ENCODE measurements at places on chromosomes 1 and 21.

DNA sequence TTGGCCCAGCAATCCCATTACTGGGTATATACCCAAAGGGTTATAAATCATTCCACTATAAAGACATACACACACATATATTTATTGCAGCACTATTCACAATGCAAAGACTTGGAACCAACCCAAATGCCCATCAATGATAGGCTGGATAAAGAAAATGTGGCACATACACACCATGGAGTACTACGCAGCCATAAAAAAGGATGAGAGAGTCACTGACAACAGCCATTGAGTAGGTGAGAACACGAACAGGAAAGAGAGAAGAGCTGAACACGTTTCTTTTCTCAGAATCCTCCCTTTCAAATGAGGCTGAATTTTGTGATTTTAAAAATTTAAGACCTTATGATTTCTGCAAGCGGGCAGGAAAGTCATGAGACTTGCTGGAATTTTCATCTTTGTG is 10.1 kb upstream of the RABGAP1L start:
- no peak for DNase-seq

DNA sequence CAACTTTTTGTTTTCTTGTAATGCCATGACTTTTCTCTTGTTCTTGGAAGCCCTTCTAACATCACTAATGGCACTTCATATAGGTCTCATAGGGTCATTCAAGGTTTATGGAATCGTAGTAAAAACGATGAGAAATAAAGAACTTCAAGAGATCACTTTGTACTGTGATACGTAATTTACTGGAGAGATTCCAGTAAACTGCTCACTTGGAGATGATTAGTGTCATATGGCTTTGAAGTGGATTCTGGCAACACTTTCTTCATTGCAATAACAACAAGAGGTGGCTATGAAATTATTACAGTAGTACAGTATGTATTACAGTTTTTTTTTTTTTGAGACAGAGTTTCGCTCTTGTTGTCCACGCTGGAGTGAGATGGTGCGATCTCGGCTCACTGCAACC is 103.4 kb downstream of the RUSC1 start:
- DNase-seq, result no peak

DNA sequence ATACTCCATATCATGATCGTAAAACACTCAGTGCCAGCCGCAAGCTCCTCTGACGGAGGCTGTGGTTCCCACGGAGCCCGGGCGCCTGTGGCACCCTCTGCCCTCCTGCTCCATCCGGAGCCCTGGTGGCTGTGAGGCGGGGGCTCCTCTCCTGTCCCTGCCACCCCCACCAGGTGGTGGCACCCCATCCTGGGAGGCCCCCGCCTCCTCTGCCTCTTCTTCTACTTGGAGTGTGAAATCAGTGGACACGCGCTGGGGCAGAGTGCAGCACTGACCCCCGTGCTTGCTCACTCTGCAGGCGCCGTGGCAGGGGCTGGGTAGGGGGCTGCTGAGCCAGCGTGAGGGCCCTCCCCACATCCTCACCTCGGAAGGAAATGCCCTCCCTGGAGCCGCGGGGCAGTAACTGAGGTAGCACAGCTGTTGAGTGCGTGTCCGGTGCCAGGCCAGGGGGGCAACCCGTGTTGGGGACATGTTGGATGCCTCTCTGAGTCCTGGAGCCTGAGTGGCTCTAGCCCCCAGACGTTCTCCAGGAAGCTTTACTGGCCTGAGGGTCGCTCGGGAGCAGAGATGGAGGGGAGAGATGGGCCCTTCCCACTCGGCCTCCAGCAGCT is 58.7 kb upstream of the ABCG1 start:
- DNase-seq, result no peak

DNA sequence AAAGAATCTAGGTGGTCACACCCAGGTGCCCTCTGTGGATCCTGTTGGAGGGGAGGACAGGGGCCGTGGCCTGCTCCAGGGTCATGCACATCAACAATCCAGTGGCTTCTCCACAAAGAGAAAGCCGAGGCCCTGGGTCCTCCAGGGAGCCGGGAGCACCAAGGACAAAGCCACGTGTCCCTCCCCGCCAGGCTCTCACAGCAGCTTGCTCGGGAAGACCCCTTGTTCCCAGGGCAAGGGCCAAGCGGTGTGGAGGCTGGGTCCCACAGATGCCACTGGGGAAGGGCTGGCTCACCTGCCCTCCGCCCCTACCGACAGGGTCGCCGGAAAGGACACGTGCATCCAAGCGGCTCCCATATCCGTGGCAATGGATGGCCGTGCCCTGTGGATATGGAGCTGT is 192.9 kb upstream of the VAMP3 start:
- DNase-seq, result no peak

GRCh38 chr21:40923407-40923806 is 76.4 kb upstream of the DSCAM start:
- DNase-seq, result no peak

GRCh38 chr1:216758161-216758560 is 34.9 kb upstream of the ESRRG start:
- DNase-seq, result no peak

GRCh38 chr1:14718476-14718875 is 120.0 kb downstream of the KAZN start:
- no peak for DNase-seq

GRCh38 chr1:55034476-55035133 is 4.7 kb upstream of the PCSK9 start:
- no peak for DNase-seq

DNA sequence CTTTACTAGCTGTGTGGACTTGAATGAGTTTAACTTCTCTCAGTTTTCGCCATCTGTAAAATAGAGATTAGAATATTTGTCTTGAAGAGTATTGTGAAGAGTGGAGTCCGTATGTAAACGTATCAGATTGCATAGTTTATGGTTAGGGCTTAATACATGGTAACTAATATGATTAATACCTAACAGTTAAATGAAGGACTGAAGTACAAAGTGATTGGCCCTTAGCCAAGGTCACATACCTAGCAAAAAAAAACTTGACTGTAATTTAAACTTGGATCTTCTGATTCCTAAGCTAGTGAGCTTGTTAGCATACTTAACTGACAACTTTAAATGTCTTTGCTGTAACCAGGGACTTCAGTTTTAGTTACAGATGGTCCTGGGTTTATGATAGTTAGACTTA is 1.9 kb downstream of the GIPC2 start:
- no peak for DNase-seq

DNA sequence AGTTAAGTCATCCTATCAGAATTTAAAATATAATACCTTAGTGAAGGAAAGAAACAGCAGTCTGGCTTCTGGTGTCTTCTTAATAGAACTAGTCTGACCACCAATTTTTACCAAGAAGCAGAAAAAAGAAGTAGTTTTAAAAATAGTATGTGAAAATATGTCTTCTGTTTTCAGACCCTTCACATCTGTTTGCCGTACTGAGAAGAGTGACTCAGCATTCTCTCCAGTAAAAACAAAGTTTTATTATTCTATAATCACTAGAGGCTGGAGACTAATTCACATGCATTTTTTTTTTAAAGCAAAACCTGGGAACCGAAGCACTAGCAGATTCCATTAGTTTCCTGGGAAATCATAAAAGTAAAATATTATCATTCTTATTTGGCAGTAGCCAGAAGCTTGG is 163.8 kb downstream of the COL24A1 start:
- DNase-seq, result peak; percentile 31

DNA sequence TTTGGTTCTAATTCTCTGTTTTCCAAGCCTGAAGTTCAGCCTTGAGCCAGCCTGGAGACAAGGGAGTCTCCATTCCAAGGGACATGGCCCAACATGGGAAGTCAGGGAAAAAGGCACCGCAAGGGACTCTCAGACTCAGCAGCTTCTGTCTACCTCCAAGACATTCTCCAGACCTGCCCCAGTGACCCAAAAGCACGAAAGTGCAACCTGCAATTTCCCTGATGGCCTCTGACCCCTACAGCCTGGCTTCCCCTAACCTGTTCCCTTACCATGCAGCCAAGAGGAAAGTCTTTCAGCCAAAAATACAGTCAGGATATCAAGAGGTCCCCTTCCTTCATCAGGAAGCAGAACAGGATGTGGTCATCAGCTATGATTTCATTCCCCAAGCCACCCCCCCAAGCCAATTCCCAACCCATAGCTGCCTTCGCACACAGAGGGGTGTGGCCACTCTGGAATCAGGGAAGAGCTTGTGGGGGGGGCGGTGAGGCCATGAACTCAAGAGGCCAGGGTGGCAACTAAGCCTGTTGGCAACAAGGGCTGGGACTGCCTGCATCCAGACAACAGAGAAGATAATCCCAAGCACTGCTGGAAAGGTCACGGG is 59.2 kb downstream of the TIAM1 start:
- no peak for DNase-seq

DNA sequence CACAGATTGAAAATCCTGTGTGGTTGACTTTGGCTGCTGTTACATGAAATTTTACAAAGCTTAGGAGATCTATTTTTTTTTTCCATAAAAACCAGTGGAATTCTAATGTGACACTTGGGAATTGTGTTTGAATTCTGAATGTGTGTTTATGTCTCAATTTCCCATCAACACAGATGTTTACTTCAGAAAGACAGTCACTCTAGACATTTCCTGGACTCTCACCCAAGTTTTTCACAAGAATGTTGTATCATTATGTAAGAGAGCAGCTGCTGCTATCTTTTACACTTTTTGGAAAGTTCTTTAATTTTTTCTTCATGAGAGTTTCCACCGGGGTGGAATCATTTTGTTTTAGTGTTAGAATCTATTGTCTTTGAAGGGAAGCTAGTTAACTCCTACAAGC is 210.1 kb downstream of the GIPC2 start:
- no peak for DNase-seq

GRCh38 chr1:208587110-208587509 is 342.9 kb upstream of the PLXNA2 start:
- no peak for DNase-seq

DNA sequence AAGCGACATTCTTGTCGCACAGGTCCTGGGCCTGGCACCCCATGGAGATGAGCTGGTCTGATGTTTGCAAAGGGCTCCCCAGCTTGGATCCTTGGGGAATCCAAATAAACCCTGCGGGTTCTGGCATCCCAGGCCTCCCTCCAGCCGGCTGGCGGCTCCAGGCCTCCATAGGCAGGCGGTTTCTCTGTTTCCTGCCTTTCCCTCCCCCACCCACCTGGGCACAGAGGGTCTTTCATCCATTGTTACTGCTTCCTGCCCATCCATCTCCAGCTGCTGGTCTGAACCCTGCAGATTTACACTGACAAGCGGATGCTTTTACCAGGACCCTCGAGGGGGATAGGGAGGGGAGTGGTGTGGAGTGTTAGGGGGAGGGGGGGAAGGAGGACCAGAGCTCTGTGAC is 39.1 kb upstream of the ID3 start:
- no peak for DNase-seq

DNA sequence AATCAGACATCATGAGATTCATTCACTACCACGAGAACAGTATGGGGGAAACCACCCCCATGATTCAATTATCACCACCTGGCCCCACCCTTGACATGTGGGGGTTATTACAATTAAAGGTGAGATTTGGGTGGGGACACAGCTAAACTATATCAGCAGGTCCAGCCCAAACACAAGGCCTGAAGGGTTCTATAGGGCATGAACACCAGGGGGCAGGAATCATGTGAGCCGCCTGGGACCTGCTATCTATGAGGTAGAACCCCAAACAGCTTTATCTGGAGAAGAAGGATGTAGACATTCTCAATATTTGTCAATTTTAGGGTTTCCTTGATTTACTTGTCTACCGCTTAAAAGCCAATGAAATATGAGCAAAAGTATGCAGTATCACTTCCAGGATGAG is 294.9 kb upstream of the DEPDC1 start:
- no peak for DNase-seq

DNA sequence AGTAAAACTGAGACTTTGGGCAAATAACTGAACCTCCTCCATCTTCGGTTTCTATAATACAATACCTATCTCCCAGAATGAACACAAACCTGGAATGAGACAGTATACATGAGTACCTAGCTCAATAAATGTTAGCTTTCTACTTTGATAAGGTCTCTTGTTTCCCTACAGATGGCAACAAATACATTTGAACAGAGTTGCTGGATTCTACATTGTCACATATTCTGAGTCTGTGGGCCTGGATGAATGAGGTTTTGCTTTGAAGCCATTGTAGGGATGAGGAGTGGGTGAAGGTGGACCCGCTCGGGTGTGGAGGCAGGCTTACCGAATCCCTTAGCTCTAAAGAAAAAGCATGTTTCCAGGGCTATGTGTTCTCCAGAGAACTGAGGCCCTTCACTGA is 13.9 kb upstream of the FYB2 start:
- no peak for DNase-seq

DNA sequence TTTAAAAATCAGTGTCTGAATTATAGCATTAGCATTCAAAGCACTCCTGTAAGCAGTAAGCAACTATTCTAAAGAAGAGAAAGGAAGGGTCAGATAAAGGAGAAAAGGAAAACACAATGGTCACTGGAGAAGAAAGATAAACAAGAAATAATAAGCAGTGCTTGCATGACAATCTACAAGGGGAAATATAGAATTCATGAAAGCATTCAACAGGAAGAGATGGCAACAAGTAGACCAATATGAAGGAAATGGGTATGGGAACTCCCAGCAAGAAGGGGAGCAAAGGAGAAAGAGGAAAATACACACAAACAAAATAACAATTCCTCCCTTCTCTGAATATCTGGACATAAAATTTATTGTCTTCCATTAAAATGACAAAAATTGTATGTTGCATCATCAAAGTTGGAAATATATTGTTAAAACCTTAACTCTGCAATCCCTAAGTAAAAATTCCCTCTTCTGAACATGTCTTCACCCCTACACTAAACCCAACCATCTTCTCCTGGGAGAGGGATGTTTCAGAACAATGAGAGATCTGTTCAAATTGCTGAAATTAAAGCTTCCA is 206.3 kb upstream of the SAMSN1 start:
- DNase-seq, result no peak

- DNase-seq, result no peak
Measured at GRCh38 chr1:238242181-238242580, 351.5 kb upstream of the ZP4 start.

DNA sequence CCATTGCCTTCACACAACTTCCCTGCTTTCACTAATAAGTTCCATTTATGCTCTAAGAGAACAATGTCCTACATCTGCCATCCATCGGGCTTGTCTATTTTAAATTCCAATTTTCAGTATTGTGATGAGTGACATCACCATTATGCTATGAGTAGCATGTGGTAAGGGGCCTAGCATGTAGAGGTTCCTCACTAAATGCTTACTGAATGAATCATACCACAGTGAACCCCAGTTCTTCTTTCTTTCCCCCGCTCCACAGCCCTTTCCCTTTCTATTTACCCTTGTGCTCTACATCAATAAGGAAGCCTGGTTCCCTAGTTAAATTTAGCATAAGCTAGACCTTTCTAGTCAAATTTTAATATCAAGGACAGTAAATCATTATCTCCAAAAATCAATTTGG is 195.0 kb upstream of the RGS18 start:
- DNase-seq, result no peak

DNA sequence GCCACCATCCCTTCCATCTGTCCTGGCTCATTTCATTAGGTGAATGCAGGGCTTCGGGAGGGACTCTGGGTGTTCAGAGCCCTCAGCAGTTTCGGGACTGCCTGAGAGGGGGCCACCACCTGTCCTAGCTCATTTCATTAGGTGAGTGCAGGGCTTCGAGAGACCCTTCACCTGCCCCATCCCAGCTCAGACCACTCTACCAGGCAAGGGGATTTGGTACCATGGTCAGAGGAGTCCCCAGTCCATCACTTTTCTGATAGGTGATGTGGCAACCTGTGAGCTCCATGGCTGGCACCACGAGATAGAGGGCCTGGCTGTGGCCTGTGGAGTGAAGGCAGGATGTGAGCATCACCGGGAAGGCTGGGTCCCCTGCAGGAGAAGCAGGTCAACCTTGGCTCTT is 32.9 kb upstream of the KDM4A start:
- DNase-seq, result no peak

- DNase-seq, result no peak
Measured at GRCh38 chr1:60746278-60746791, 336.0 kb upstream of the NFIA start.

GRCh38 chr1:166627558-166627957 is 211.7 kb upstream of the POGK start:
- no peak for DNase-seq
